ENCODE measurements at places on chromosomes 1 and 21.
A peak's percentile ranks its signal among the peaks of the same experiment; 100 is the strongest.

DNA sequence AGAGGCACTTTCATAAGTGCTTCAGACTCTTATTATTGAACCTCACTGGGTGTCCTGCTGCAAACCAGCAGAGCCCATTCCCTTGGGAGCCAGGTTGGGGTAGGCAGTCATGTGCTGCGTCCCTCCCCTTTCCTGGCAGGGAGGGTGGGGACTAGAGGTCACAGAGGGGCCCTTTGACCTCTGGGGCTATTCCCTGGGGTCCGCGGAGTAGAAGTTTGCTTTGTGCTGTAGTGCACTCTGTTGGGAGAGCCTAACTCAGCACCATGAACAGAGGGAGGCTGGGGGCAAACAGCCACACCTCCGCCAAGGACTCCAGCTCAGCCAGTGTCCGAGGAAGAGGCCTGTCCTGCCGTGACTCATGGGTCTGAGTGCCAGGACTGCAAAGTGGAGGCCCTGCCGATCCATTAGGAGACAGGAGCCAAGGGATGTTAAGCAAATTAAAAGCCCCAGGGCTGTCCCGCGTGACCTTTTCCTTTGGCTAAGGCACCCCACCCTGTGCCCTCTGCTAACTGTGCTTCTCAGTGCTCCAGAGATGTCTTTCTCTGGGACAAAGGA lies 3.0 kb upstream of the IGSF21 start:
- no peak for DNase-seq

DNA sequence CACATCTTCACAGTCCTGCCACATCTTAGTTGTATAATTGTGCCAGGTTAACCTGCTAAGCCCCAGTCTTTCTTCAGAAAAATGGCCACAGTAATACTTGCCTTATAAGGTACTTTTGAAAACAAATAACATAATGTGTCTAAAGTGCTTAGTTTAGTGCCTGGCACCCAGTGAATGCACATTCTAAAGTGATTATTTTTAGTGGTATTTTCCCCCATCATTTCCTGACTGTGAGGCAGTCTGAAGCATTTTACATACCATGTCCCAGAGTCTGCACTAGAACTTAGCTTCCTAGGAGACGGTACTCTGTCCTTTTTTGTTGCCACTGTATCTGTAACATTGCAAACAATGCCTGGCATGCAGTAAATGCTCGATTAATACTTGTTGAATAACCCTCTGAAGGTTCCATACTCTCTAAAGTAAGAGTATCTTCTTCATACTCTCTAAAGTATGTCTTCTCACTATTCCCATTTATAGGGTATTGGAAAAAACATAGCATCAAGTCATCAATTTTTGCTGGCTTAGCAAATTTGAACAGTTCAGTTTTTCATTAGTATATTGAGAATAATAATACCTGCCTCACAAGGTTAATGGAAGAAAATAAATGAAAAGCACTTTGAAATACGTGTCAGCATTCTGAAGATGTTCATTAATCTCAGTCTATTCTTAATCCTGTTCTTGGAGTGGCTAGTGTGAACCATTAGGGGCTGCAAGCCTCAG lies 43.7 kb downstream of the FMO3 start:
- DNase-seq: no peak

GRCh38 chr1:6359216-6360116 lies 34.1 kb downstream of the ACOT7 start:
- peak; percentile 74 for DNase-seq

- no peak for DNase-seq
Measured at GRCh38 chr1:246367041-246367440, 140.0 kb downstream of the SMYD3 start.

GRCh38 chr1:202438393-202439174 lies 90.1 kb downstream of the PPP1R12B start:
- no peak for DNase-seq

- no peak for DNase-seq
Measured at GRCh38 chr21:41620982-41621381, 113.0 kb upstream of the TMPRSS2 start.

GRCh38 chr1:207315435-207315834 lies 6.0 kb upstream of the CD55 start:
- no peak for DNase-seq

DNA sequence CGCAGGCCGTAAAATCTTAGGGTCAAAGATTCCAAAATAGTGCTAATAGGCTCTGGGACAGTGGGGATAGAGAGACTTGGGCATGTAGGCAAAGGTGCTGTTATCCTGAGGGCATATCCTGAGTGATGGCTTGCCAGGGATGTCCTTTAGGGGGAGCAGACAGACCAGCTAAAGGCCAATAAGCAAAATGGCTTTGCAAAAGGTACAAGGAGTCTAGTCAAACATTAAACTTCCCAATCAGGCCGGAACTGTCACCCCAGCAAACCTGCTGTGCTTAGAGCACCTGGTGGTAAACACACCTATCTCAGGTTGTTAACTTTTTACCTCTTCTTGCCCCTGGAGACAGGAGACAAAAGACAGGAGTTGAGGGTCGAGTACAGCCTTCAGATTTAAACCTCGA lies 49.1 kb downstream of the TRABD2B start:
- DNase-seq: no peak

DNA sequence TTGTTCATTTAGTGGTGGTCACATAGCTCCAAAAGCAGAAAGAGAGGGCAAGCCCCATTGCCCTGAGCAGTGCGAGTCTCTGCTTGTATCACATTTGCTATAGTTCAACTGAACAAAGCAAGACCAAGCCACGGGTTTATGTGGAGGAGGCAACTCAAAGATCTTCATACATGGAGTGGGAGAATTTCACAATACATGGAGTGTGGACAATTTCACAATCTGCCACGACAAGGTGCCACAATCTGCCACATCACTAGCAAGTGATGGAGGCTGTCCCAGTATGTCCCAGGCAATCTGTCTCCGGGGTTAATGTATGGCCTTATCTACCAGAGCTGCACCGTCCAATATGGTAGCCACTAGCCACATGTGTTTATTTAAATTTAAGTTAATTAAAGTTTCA lies 44.5 kb upstream of the DYRK1A start:
- no peak for DNase-seq

GRCh38 chr1:230379928-230380327 lies 46.2 kb downstream of the PGBD5 start:
- DNase-seq: no peak

DNA sequence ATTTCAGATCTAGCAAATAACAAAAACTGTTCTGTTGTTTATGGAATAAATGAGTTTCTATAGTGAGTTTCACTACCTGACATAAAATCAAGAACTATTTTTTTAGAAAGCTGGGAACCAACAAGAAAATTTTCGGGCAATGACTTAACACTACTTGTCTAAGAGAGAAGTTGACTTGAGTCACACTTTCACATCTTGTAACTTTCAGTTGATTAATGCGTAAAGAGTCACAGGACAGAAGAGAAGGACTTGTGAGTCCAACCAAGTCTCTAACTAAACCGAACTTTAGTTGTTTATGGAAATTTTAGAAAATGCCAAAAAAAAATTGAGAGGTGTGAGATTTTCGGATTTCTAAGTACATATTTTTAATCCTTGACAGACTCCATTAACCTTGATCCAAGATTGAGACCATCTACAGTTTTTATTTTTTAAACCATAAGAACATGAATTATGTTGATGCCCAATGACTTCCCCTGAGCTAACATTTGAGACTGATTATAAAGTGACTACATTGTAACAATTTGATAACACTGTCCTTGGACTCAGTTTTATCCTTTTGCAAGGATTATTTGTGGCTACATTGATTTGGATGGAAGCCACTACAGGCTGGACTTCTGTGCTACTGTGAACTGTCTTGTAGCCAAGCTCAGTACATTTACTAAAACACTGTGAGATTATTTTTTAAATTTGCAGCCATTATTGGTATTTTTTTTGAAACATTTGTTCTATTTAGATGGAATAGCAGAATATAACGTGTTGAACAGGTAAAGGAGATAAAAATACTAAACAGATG lies 284.0 kb downstream of the PTPRC start:
- no peak for DNase-seq

DNA sequence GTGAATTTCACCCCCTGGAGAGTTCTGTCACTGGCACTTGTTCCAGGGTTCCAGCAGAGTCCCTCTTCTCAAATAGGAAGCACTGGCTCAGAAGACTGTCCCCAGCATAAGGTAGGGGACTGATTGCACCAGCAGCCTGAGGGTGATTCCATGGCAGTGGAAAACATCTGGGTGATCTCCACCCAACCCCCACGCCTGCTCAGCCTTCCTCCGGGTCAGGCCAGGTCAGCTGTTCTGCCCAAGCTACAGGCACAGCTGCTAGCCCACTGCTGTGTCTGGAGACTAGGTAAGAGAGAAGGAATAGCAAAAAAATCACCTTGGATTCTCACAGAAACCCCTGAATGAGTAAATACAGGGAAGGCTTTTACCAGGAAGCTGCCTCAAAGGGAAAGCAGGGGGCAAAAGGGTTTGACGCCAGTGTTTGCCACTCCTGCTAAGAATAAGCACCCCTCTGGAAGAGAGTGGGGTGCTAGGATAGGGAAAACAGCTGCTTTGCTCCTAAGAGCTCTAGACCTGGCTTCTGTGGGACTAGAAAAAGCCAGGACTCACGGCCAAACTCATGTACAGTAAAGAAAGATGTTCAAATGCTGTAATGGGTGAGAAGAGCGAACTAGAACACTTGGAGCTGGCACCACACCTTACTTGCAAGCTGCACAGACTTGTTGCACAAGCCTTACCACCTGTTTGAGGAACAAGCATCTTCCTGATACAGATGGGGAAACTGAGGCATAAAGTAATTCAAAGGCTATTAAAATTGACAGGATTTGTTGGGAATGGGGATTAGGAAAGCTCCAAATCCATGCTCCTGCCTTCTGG lies 1.0 kb upstream of the DENND2D start:
- no peak for DNase-seq

- DNase-seq: no peak
Measured at GRCh38 chr1:82517586-82517985, 716.9 kb downstream of the ADGRL2 start.

- DNase-seq: no peak
Measured at GRCh38 chr1:107546576-107546975, 405.7 kb downstream of the NTNG1 start.

GRCh38 chr1:110963691-110964454 lies at the start of gene LRIF1:
LRIF1 (minus strand) TSS chr1:110963922; CDS start chr1:110963688, 234 bp downstream.
- peak; percentile 100 for DNase-seq

DNA sequence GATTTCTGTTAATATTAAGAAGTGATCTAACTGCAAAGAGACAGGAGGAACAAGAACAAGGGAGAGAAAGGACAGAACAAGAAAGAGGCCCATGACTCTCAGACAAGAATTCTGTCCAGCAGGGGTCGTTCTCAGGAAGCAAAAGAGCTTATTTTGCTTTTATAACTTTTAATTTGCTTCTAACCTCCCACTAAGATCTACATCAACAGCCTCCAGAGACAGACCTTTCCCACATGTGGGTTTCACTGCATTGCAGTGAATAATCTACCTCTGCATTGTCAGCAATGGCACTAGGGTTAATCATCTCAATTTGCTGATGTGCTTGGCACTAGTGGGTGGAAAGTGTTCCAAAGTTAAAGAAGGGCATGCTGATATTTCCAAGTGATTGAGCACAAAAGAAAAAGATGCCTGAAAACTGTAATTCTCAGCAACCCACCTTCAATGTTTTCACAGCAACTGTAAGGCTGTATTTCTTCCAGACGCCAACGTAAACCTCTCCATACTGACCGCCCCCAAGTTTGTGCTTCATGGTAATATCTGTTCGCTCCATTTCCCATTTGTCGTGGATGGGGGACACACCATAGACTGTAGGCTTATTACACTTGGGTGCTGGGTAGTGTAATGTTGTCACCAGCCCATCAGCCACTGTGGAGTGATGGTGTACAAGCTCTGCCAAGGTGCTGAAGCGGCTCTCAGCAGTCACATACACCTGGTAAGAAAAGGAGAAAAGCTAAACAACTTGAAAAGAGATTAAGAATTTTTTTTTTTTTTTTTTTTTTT lies 39.5 kb downstream of the TOR3A start:
- peak; percentile 60 for DNase-seq

GRCh38 chr1:163706915-163707314 lies 385.2 kb downstream of the NUF2 start:
- DNase-seq: no peak

DNA sequence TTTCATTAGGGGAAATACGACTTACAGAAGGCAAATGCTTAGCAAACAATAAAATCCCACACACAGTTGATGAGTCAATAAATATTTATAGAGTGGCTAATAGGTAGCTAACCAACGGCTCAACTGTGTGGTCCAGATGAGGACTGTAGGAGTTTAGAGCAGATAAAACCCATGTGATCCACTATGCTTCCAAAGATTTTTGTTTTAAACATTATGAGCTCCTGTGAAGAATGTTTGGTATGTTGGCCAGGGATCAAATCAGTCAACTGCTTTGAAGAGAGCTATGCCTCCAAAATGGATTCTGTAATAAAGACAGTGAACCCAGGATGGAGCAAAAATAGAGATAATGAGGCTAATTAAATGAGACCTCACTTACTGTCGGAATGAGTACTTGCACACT lies 72.3 kb upstream of the COL11A1 start:
- no peak for DNase-seq

- DNase-seq: no peak
Measured at GRCh38 chr21:44887807-44888580, 14.5 kb upstream of the PTTG1IP start.

DNA sequence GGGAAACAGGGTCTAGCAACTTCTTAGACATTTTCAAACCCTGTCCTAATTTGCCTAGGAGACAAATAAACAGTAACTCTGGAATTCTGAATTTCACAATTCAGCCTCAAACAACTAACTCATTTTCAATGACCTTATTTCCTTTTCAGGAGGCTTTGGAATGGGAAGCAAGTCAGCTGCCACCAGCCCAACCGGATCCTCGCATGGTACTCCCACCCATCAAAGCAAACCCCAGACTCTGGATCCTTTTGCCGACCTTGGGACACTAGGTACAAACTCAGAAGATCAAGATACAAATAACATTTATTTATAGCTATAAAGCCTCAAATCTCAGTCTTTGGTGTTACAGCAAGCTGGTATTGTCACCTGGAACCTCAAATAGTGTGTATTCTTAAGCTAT lies 18.9 kb upstream of the LEPR start:
- no peak for DNase-seq

DNA sequence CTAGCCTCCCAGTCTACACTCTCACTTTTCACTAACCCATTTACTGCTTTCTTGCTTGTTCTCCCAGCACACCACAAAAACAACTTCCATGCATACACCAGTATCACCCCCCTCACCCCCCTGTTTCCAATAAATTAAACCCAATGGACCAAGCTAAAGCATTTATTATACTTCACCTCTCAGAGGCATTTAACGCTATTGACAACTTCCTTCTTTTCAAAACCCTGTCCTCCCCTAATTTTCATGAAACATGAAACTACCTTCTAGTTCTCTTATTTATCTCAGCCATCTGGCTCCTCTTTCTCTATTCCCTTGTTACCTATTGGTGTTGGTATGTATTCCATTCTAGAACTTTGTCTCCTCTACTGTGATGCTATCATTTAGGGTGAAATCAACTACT lies 32.3 kb downstream of the PTPRC start:
- DNase-seq: no peak

DNA sequence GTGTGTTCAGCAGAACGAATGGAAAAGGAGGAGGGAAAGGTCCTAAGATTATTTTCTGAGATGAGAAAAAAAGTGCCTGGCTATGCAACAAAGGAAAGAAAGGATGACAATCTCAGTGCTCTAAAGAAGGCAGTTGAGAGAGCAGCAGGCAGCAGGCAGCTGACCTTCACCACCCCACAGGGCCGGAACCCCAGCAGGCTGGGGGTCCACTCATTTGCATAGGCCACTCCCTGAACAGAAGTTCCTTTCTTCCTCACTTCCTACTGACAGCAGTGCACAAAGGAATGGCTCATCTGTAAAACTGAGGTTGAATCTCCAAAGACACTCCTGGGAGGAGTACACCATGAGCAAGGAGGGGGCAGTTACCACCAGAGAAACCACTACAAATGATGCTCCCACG lies 41.4 kb upstream of the TNR start:
- DNase-seq: no peak

Measured in CD4-positive, alpha-beta T cell treated with Interleukin-12 subunit alpha and Interleukin-12 subunit beta, for 1 hour (primary cell).